ENCODE measurements at places on chromosomes 4 and X.

DNA sequence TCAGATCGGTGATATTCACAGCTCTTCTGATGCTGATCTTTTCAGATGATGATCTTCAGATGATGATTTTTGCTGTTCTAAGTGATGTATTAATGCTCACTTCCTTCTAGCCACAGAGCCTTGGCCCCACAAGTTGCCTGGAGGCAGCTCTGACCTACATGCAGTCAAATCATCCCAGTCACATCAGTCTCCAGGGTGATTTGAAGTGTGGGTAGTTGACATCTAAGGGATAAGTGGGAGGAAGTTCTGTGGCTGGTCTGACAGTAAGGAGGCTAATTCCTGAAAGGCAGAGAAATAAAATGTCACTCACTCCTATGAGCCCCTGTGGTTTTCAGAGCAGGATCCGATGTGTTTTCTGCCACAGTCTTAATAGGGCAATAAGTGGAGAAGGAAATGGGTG lies 79.8 kb upstream of the RPL34 start:
- no peak for DNase-seq

DNA sequence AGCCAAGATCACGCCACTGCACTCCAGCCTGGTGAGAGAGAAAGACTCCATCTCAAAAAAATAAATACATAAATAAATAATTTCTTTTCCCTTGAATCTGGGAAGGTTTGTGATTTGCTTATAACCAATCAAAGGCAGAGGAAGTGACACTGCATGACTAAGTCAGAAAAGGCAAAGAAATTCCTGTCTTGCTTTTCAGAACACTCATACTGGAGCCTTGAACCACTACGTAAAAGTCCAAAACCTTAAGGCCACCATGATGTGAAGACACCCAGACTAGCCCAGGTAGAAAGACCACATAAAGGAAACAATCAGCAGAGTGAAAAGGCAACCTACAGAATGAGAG lies 36.6 kb downstream of the TMEM156 start:
- no peak for DNase-seq

- DNase-seq, result no peak
Measured at GRCh38 chr4:146439437-146439836, 82.3 kb downstream of the SLC10A7 start.

- DNase-seq, result no peak
Measured at GRCh38 chr4:85603437-85604336, 128.7 kb downstream of the ARHGAP24 start.

DNA sequence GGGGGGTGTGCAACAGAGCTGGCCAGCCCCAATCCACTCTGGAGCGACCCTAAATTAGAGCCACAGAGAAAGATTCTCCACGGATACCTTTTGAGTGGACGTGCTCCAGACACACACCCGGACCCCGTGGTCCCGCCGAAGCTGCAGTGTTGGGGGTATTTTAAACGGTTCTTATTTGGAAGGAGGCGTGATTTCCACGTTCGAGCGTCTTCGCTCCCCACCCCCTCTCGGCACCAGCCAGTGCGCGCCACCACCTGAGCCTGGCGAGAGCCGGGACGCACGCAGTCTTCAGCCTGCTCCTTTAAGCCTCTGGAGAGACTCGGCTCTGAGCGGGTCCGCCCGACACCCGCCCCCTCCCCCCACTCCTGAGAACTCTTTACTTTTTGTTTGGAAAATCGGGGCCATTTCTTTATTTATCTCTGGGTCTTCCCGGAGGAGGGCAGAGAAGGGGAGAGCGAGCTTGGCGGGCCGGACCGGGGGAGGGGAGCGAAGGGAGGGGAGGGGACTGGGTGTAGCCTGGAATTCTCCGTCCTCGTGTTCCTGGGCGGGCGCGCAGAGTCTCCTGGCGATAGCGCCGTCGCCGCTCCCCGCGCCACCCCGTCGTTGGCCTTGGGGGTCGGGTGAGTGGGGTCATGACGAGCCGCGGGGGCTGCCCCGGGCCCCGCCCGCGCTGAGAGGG lies 668 bp upstream of the PTCHD1 start:
- no peak for DNase-seq

GRCh38 chrX:110097920-110098319 lies 95.0 kb downstream of the TMEM164 start:
- DNase-seq, result no peak

GRCh38 chr4:73831569-73831968 lies 4.9 kb upstream of the CXCL6 start:
- DNase-seq, result no peak

Data from T-helper 2 cell (primary cell).